ENCODE measurements at places on chromosomes 6 and 20. TPM values are rescaled to one million over a fixed set of nuclear protein-coding genes. Genes with fewer than 3 reads are reported as not detected.

Gene TOX2
- total RNA-seq, result 6.1 TPM

Gene FERMT1
- total RNA-seq, result 54.1 TPM

Gene BACH2
- 1.6 TPM for total RNA-seq

Gene HACE1
- 4.2 TPM for total RNA-seq

DNA sequence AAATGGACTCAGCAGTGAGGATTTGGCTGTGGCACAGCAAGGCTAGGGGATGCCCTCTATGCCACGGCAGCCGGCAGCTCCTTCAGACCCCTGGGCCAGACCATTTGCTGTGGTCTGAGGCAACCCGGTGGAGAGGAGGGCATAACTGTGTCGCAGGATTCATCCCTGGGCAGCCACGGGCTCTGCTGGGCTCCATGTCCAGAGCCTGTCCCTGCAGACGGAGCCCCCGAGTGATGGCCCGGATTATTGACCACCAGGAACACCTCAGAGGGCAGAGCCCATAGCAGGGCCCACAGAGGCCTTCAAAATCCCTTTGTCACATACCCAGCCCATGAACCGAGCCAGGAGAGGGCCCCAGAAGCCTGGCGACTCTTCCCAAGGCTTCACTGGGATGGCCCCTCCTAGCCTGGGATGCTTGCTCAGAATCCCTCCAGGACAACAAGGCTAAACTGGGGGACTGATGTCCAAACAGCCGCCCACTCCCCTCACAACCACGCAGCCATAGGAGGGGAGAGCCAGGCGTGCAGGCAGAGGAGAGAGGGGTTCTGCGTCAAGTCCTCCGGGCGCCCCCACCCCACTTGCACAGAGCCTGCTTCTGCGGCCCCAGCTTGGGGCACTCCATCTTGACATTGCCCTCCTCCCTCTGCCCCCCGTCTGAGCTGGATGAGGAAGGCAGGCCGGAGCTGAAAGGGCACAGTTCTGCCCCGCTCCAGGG lies 68.2 kb upstream of the AFDN start:
- no peak for DNase-seq

GRCh38 chr6:79461205-79461604 lies 76.0 kb downstream of the LCA5 start:
- no peak for DNase-seq

DNA sequence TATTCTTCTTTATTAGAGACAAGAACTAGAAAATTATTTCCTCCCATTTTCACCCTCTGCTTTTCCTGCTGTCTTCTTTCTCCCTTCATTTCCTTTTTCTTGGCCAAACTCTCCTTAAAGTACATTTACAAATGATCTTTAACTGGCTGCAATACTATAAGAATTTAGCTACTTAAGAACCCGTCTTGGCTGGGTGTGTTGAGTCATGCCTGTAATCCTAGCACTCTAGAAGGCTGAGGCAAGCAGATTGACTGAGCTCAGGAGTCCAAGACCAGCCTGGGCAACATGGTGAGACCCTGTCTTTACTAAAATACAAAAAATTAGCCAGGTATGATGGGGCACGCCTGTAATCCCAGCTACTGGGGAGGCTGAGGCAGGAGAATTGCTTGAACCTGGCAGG lies 39.3 kb upstream of the SRPK1 start:
- no peak for DNase-seq

DNA sequence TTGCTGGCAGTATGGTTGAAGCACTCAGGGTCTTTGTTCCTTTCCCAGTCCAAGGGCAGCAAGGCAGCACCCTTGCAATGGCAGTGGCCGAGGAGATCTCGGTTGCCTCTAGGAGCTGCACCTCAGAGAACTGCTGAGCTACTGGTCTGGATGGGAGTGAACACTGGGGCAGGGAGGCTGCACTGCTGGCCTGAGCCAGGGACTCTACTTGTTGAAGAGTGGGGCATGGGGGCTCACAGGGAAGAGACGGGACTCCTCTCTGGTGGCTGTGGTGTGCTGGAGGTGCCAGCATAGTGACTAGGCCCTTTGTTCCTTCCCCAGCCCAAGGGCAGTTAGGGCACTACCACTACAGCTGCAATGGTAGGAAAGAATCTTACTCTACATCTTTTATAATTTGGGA lies 203.0 kb downstream of the ZDHHC14 start:
- no peak for DNase-seq

DNA sequence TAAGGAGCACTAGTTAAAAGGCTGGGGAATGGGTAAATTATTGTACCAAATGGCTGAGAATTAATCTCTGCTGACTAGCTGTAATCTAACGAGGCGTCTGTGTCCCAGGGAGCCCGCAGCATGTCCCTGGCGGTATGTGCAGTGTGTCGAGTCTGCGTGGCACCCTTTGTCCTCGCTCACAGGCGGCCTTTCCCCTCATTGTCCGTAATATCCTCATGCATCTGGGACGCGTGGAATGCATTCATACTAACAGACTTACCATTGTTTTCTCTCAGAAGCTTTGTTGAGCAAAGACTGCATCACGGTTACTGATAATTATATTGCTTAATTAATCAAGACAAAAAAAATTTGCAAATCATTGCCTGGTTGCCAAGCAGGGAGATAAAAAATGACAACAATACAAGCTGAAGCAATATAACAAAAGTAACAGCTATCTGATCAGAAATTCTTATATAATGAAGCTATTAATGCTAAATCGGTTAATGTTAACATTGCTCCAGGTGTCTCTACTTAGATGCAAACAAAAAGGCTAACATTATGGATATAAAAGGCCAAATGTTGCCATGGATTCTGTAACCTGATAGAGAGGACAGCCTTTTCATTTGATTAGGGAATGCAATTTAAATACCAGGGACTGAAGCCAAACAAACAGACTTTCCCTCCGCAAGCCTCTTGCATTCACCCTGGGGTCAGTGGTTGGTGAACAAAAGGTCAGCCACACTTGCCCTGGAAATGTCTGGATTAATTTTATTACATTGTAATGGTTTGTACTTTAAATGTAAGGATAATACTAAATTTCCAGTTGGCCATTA lies 124.8 kb downstream of the INSM1 start:
- no peak for DNase-seq

- no peak for DNase-seq
Measured at GRCh38 chr20:24979036-24979960, 13.3 kb downstream of the APMAP start.

DNA sequence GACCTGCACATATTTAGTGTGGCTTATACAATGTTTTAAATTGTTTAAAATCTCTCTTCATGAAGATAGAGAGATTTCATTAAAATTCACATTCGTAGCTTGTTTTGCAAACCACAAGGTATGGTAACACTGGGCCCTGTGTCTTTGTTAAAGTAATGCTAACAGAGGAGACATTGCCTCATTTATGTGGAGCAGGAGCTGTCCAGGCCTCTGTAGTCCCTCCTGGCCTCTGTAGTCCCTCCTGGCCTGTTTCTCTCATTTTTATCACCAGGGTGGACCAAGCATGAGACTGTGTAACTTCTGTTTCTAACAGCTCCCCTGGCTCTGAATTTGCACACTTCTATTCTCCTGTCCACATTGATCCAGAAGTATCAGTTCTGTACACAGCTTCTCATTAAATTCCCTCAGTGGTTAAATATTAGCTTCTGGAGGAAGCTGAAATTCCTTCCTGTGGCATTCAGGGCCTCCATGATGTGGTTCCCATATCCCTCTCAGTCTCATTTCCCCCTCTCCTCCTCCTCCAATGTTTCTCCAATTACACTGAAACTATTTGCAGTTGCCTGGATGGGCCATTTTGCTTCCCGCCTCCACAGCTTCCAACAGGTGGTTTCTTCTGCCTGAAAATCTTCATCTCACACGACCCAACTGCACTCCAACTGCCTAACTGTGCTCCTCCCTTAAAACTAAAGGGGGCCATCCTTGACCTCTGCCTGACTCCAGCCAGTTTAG lies 340.4 kb downstream of the SYNE1 start:
- DNase-seq, result no peak

GRCh38 chr6:121076119-121076518 lies 258.2 kb downstream of the TBC1D32 start:
- no peak for DNase-seq

DNA sequence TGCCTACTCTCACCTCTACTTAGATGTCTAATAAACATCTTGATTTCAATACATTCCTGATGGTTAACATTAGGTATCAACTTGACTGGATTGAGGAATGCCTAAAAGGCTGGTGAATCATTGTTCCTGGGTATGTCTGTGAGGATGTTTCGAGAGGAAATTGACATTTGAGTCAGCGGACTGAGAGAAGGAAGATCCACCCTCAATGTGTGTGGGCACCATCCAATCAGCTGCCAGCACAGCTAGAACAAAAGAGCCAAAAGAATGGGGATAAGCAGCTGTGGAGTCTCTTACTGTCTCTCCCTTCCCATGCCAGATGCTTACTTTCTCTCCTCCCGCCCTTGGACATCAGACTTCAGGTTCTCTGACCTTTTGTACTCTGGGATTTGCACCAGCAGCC lies 128.6 kb upstream of the HS3ST5 start:
- no peak for DNase-seq

DNA sequence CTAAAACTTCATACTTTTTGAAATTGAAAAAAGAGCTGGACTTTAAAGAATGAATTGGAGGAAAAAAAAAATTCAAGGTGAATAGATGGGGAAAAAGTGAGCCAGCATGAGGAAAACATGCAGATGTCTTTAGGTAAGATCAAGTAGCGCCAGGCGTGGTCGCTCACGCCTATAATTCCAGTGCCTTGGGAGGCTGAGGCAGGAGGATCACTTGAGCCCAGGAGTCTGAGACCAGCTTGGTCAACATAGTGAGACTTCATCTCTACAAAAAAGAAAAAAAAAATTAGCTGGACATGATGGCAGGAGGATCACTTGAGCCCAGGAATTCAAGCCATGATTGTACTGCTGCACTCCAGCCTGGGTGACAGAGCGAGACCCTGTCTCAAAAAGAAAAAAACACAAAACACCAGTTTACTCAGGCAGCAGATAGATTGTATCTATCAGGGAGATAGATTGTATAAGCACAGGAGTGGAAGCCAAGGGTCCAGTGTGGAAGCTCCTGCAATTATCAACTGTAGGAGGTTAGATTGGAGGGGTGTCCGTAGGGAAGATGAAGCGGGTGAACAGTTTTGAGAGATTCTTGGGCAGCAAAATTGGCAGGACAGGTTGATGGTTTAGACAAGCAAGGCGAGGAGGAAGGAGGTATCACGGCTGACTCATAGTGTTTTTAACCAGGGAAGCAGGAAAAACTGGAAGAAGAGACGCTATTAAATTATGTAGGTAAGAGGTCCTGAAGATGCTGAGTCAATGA lies 97.6 kb upstream of the ZNF217 start:
- no peak for DNase-seq

GRCh38 chr6:122116835-122117627 lies 282.4 kb upstream of the HSF2 start:
- no peak for DNase-seq

GRCh38 chr6:153949616-153950015 lies 89.4 kb upstream of the OPRM1 start:
- DNase-seq, result no peak

GRCh38 chr6:26333476-26334297 lies 31.3 kb upstream of the BTN3A2 start:
- DNase-seq, result no peak

DNA sequence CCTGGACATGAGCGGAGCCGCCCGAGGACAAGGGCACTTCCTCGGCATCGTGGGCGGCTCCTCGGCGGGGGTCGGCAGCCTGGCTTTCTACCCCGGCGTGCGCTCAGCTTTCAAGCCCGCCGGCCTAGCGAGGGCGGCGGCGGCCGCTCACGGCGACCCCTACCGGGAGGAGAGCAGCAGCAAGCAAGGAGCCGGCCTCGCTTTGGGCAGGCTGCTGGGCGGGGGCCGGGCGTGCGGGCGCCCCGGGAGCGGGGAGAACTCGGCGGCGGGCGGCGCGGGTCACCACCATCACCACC lies 6.7 kb downstream of the PRDM13 start:
- DNase-seq, result peak; percentile 56

GRCh38 chr6:20402342-20403069 lies 827 bp downstream of the E2F3 start:
- DNase-seq, result peak; percentile 71

GRCh38 chr6:146526192-146526591 lies 17.4 kb upstream of the RAB32 start:
- DNase-seq, result no peak

DNA sequence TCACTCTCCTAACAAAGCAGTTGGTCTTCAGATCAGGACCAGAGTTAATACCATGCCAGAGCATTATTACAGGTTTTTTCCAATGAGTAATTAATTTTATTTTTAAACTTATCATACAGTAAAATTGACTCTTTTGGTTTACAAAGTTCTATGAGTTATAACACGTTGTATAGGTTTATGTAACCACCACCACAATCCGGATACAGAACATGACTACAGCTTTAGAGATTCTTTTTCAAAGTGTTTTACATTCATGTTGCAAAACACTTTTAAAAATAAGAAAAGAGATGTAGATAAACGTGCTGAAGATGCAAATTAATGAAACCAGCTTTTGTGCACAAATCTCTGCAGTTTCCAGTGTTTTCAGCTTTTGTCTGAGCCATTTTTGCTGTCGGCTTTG lies 1.5 kb upstream of the TPBG start:
- DNase-seq, result no peak

DNA sequence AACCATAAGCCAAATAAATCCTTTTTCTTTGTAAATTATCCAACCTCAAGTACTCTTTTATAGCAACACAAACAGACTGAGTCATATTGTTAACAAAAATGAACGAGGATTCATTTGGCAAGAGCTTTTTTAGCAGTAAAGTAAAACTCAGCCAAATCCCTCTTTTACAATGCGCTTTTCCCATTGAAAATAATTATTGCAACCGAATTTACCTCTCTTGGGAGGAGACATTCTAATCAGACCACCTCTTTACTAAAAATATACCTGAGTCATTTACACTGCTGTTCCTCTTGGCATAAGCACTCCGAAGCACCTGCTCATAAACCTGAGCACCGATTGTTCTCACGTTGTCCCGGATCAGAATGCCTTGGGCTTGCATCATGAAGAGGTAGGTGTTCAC lies 57.4 kb downstream of the B4GALT5 start:
- DNase-seq, result no peak

DNA sequence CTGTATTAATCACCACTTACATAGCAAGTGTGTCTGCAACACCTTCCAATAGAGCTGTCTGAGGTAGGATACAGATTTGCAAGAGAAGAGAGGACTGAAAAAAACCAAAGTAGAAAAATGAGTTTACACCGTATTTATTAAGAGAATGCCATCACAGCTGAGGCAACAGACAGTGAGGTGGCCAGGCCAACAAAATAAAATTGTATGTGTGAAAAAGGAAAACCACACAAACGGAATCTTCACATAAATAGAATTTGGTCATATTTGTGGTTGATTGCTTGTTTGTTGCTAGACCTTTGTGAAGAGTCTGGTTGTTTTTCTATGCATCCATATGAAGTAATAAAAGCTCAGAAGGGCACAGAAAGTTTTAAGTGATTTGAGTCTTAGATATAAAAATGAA lies 157.8 kb upstream of the TSHZ2 start:
- DNase-seq, result no peak

- DNase-seq, result no peak
Measured at GRCh38 chr6:73640179-73640750, 13.5 kb downstream of the SLC17A5 start.

Data from mucosa of descending colon (tissue), 3 donors.